ENCODE measurements at places on chromosomes 3 and 15.

GRCh38 chr3:190281308-190282051, 40.8 kb downstream of the CLDN1 start:
- DNase-seq = no peak

- DNase-seq = no peak
These were observed 42.3 kb upstream of the GLCE start for GRCh38 chr15:69118089-69118488.

- DNase-seq = no peak
These were observed 62.2 kb upstream of the P2RY1 start for GRCh38 chr3:152772674-152773225.

- DNase-seq = peak; percentile 77
These were observed 16.8 kb downstream of the EXOSC7 start for GRCh38 chr3:44992555-44993470.

GRCh38 chr15:59688423-59688781, 718 bp downstream of the BNIP2 start:
- peak; percentile 32 for DNase-seq

- DNase-seq = peak; percentile 93
These were observed 99.4 kb downstream of the FBLN2 start for GRCh38 chr3:13648060-13649001.

All from GM23338 (cell line).